ENCODE measurements at places on chromosomes 2 and 18.
A peak's percentile ranks its signal among the peaks of the same experiment; 100 is the strongest.

GRCh38 chr2:173149491-173149890 lies 73.8 kb downstream of the MAP3K20 start:
- DNase-seq, result no peak

- DNase-seq, result no peak
Observed at GRCh38 chr2:125667630-125668029, 988.3 kb upstream of the GYPC start.

- DNase-seq, result peak; percentile 4
Observed at GRCh38 chr2:102442967-102443828, 20.2 kb downstream of the IL18RAP start.

DNA sequence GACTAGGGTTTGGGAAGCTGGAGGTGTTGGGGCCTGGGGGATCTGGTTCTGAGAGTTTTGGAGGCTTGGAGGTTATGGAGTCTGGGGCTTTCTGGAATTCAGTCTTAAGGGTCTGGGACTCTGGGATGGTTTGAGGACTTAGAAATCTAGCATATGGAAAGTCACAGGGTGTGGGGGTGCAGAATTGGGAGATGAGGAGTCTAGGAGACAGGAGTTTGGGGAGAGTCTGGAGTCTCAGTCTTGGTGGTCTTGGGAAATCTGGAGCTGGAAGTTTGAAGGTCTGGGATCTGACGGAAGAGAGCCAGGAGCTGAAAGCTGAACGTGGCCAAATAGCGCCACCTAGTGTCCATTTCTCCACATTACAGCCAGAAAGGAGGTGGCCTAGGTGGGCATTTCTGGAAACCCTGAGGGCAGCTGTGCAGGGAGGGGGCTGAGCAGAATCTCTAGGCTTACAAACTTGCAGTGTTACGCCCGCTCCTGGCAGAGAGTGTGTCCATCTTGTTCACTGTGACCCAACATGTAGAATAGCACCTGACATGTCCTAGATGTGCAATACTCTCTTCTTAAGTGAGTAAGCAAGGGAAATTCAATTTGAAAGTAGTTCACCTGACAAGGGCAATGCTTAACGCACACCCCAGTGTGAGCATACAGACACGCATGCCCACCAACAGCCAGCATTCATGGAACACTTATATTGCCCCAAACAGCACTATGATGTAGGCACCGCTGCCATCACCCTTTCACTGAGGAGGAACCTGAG lies 204.8 kb downstream of the TFCP2L1 start:
- DNase-seq, result peak; percentile 10

GRCh38 chr2:19865151-19865550 lies 36.6 kb downstream of the TTC32 start:
- DNase-seq, result no peak

- peak; percentile 50 for DNase-seq
Observed at GRCh38 chr18:61322265-61322873, 10.9 kb upstream of the CDH20 start.

DNA sequence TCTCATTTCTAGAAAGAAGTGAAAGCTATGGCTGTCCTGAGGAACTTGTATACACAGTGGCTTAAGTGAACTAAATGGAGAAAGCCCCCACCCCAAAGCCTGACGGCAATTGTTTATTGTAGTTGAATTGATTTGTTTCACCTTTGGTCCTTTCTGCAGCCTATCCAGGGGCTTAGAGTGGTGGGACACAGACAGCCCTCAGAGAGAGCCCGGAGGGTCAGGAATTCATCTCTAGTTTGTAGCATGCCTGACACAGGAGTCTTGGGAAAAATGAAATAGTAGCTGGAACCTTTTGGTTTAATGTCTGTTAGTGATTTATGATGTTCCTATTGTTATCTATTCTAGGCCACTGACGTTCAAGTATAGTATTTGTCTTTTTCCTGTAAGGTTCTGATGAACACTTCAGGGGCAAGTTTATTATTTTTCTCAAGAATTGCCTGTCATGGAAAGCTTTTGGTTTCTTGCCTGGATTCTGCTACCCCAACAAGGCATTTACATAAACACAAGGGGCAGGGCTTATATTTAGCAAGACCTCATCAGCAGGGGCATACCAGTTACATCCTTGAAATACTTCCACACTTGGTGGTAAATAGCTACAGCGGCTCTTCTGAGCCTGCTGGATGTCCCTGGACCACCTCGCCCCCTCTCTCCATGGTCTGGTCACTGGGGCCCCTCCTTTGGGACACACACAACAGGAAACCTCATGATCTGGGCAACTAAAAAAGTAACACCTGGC lies 44.4 kb downstream of the KCNE4 start:
- DNase-seq, result peak; percentile 35

DNA sequence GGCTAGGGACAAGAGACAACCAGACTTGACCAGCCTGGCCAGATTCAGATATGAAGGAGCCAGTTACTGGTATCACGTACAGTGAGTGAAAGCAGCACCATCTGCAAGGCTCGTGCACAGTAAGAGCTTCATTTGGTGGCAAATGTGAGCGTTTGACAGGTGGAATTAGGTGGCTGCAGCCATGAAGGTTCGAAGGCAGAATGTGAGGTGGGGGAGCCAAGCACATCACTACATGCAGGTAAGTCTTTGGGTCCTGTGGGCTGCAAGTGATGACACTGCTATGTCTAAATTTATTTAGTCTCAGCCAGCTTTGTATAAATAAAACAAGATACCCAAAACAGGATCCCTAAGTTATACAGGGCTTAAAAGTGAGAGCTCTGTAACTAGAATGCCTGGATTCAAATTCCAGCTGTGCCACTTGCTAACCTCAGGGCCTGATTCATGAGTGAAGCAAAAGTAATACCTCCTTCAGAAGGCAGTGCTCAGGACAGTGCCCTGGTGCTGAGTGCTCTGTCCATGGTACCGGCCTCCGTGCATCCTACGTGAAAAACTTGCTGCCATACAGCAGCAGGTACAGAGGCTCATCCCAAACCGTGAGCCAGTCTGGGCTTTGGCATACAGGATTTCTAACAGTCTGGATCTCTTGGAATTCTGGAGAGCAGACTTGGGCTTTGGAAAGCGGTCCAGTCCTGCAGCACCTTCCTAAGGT lies 18.6 kb downstream of the DDX18 start:
- DNase-seq, result peak; percentile 11

DNA sequence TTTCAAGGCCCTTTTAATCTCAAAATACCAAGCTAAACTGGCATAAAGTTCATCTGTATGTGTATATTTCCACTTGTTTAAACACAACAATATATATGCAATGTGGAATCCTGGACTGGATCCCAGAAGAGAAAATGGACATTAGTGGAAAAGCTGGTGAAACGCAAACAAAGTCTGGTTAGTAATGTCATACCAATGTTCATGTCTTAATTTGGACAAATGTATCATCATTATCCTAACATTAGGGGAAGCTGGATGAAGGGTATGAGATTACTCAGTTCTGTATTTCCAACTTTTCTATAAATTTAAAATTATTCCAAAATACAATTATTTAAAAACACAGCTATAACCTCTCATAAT lies 3.8 kb downstream of the SP3 start:
- no peak for DNase-seq

DNA sequence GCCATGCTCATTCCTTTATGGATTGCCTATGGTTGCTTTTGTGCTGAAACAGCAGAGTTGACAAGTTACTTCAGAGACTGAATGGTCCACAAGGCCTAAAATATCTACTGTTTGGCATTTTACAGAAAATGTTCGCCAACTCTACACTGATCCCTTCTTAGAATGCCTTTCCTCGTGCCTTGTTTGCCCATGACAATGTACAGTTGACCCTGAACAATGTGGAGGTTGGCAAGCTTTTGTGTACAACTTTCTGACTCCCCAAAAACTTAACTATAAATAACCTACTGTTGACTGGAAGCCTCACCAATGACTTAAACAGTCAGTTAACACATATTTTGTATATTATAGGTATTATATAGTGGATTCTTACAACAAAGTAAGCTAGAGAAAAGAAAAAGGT lies 361.4 kb downstream of the EPHA4 start:
- no peak for DNase-seq

DNA sequence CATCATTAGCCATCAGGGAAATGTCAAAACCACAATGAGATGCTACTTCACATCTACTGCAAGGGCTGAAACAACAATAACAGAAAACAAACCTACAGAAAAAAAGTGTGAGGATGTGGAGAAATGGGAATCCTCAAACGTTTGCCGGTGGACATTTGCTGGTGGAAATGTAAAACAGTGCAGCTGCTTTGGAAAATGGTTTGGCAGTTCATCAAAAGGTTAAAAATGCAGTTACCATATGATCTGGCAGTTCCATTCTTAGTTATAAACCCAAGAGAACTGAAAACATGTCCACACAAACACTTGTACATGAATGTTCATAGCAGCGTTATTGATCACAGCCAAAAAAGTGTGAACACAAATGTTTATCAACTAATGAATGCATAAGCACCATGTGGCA lies 44.2 kb downstream of the PROC start:
- DNase-seq, result no peak

GRCh38 chr2:112725545-112726457 lies 5.0 kb downstream of the NT5DC4 start:
- no peak for DNase-seq

DNA sequence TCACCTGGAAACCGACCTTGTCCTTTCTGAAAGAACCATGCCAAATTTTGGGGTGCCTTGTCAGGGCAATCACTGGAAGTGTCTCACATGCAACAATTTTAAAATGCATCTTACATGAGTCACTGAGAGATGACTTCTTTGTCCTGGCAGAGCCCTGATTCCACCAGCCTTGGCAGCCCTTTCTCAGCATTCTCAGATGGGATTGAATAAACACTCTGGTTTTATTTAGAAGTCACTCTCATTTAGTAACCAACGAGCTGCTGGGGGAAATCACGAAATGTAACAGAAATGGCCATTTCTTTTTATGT lies 3.8 kb upstream of the ATP8B1 start:
- peak; percentile 92 for DNase-seq

- DNase-seq, result peak; percentile 52
Observed at GRCh38 chr2:201363857-201364560, 6.9 kb upstream of the FLACC1 start.
